Ovary (tissue), 10 donors: ENCODE measurements at places on chromosomes 13 and 19. TPM values are rescaled to one million over a fixed set of nuclear protein-coding genes. Genes with fewer than 3 reads are reported as not detected.

The CAPNS1 gene
- 571 TPM for total RNA-seq

The SYNGR4 gene
- not detected for total RNA-seq

The METTL21C gene
- not detected for total RNA-seq

The UPK1A gene
- not detected for total RNA-seq

DNA sequence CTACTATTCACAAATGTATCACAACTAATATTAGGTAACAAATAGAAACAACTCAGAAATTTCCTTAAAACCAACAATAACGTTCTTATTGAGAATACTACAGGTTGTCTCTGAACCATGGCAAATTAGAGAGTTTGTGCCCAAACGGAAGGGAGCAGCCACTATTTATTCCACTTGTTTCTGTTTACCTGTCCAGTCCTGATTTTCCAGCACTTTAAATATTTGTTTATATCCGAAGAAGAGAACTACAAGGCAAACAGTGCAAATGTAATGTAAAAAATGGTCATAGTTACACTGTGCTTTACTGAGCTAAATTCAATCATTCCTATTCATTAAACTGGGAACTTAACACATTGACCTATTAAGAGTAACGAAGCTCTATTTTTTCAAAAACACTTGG lies 9.2 kb downstream of the SUCLA2 start:
- H3K36me3 ChIP-seq = no peaks in the 10 kb centered on the region
- H3K27ac ChIP-seq = no peak overlapping the region
- no peaks in the 10 kb centered on the region for H3K27me3 ChIP-seq
- DNase-seq = no peak
- H3K4me1 ChIP-seq = no peaks in the 10 kb centered on the region
- H3K4me3 ChIP-seq = no peak overlapping the region

- H3K4me3 ChIP-seq = no peak overlapping the region
- H3K27ac ChIP-seq = no peak overlapping the region
- H3K27me3 ChIP-seq = no peaks in the 10 kb centered on the region
- DNase-seq = no peak
- no peaks in the 10 kb centered on the region for H3K4me1 ChIP-seq
Observed at GRCh38 chr13:75610466-75610865, 25.7 kb upstream of the LMO7 start.

- no peaks in the 10 kb centered on the region for H3K27me3 ChIP-seq
- H3K4me3 ChIP-seq = no peak overlapping the region
- no peak overlapping the region for H3K27ac ChIP-seq
- DNase-seq = no peak
Observed at GRCh38 chr13:25632166-25632888, 260.6 kb downstream of the ATP8A2 start.

DNA sequence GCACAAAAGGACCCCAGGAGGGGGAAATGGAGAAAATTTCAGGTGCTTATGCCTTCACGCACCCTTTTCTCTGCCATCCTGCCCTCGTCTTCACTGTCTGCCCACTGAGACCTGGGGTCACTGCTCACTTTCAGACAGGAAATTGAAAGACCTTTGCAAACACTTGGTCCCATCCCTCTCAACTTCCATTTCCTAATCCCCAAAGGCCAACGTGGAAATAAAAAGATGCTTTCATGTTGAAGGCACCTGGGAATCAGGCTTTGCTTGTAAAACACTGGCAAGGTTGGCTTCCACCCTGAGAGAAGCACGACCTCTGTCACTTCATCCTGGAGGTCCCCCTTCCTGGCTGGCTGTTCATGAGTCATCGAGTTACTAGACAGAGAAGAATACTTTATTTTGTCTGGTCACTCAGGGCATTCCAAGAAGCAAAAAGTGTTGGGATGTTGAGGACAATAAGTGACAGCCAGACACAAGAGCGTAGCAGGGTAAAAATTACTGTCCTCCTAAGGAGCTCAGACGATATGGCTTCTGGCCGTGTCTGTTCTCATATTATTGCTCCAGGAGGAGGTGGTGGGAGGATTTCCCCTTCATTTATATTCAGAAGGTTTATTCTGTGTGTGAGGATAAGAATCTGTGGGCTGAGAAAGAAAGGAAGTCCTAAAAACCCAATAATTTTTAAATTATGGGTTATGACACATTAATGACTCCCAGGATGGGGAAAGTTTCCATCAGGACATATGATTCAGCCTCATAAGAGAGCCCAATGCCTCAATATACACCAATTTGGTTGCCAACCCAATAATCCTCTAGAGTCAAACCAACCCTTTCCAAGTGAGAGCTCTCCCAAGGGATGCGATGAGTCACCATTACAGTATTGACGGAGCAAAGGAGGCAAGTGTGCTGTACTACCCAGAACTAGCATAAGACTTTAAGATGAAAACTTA lies 409.0 kb downstream of the COG6 start:
- no peaks in the 10 kb centered on the region for H3K27me3 ChIP-seq
- H3K36me3 ChIP-seq = no peaks in the 10 kb centered on the region
- DNase-seq = no peak

DNA sequence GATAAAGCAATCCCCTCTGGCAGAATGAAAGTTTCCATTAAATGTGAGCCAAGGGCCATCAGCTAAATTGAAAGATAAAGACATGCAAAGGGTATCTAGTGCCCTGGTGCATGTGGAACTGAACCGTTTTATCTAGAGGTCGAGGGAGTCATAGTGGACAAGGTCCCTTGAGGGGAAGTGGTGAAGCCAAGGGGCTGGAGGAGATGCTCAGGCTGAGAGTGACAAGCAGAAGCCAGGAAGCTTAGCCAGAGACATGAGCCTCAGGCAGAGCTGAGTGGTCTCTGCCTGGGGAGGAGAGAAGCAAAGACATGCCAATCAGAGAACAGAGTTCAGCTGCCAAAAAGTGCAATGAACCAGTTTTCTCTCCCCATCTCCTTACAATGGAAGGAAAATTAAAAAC lies 68.1 kb upstream of the SLC10A2 start:
- DNase-seq = no peak
- no peaks in the 10 kb centered on the region for H3K4me1 ChIP-seq
- H3K36me3 ChIP-seq = no peaks in the 10 kb centered on the region
- no peaks in the 10 kb centered on the region for H3K27me3 ChIP-seq

GRCh38 chr13:93226623-93227279 lies at the start of gene GPC6:
Gene GPC6, plus strand, starts transcription at chr13:93226807.
- peak; percentile 60 for DNase-seq
- H3K27ac ChIP-seq = peak within 1 kb of the TSS; percentile 76
- H3K4me1 ChIP-seq = peaks cover 3% of the 10 kb centered on the region
- no peaks in the 10 kb centered on the region for H3K36me3 ChIP-seq
- H3K27me3 ChIP-seq = no peaks in the 10 kb centered on the region

DNA sequence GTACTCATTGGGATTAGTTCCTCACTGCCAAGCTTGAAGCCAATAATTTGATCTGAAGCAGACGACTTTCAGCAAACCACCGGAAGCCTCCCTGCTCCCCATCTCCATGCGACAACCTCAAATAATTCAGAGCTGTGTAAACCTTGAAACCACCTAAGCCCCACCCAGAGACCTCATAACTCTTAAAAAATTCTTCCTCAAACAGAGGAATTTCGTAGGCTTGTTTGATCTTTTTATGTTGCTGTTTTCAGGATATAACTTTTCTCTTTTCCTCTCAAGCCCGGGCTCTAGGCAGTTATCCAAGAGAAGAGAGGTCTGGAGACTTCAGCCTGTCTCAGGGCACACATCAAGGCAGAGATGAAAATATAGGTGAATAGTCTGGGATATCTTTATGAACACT lies 311.6 kb downstream of the KCNRG start:
- no peaks in the 10 kb centered on the region for H3K36me3 ChIP-seq
- H3K27me3 ChIP-seq = no peaks in the 10 kb centered on the region
- no peak for DNase-seq
- H3K27ac ChIP-seq = no peak overlapping the region
- H3K4me3 ChIP-seq = no peak overlapping the region

- no peaks in the 10 kb centered on the region for H3K4me1 ChIP-seq
- H3K4me3 ChIP-seq = no peak overlapping the region
- no peaks in the 10 kb centered on the region for H3K36me3 ChIP-seq
- no peak overlapping the region for H3K27ac ChIP-seq
Observed at GRCh38 chr19:42361545-42361910, 28.6 kb downstream of the CNFN start.

DNA sequence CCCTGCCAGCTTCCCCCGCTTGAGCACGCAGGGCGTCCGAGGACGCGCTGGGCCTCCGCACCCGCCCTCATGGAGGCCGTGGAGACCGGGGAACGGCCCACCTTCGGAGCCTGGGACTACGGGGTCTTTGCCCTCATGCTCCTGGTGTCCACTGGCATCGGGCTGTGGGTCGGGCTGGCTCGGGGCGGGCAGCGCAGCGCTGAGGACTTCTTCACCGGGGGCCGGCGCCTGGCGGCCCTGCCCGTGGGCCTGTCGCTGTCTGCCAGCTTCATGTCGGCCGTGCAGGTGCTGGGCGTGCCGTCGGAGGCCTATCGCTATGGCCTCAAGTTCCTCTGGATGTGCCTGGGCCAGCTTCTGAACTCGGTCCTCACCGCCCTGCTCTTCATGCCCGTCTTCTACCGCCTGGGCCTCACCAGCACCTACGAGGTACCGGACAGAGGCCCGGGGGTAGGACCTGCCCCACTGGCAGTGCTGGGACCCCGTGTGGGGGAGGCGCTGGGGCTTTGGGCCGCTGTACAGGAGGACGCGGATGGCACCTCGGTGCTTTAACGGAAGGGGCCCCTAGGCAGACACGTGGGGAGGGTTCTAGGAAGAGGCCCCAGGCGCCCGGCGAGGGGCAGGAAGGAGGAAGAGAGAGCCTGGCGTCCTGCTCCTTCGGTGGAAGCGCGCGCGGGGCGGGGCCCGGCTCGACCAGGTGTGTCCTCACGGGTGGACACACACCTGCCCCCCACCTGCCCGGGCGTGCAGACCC lies 681 bp downstream of the SLC5A5 start:
- no peak overlapping the region for H3K4me3 ChIP-seq
- no peak overlapping the region for H3K27ac ChIP-seq
- no peaks in the 10 kb centered on the region for H3K36me3 ChIP-seq
- H3K27me3 ChIP-seq = peaks cover 6% of the 10 kb centered on the region
- no peak for DNase-seq
- peaks cover 4% of the 10 kb centered on the region for H3K4me1 ChIP-seq

GRCh38 chr19:16897856-16898161 lies 9.0 kb downstream of the F2RL3 start:
- H3K27me3 ChIP-seq = no peaks in the 10 kb centered on the region
- peak overlapping the region; percentile 49 for H3K4me3 ChIP-seq
- H3K4me1 ChIP-seq = no peaks in the 10 kb centered on the region

DNA sequence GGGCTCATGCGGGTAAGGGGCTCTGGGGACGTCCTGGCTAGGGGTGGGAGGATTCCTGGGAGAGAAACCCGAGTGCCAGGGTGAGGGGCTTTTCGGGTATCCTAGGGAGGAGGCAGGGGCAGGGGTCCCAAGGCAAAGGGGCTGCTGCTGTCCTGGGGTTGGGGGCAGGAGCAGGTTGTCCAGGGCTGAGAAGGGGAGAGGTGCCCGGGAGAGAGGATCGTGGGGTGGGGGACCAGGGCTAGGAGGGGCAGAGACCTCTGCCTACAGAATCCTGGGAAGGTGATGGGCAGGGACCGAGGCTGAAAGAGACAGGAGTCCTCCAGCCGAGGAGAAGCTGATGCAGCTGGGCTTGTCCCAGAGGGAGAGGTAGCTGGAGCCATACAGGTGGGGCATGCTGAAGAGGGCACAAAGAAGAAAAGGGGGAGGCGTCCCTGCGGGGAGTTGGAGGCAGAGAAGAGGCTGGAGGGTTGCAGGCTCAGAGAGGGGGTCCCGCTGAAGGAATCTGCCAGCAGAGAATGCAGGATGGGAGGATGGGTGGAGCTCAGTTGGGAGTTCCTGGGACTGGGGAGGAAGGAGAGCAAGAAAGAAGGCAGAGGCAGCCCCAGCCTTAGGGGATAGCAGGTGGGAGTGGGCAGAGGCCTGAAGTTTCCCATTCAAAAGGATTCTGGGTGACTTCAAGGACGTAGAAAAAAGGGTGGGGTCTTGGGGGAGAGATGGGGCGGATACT lies 574 bp downstream of the CYP2S1 start:
- H3K4me1 ChIP-seq = no peaks in the 10 kb centered on the region
- H3K36me3 ChIP-seq = no peaks in the 10 kb centered on the region
- H3K27me3 ChIP-seq = no peaks in the 10 kb centered on the region
- H3K4me3 ChIP-seq = no peak overlapping the region
- DNase-seq = no peak
- H3K27ac ChIP-seq = no peak overlapping the region

DNA sequence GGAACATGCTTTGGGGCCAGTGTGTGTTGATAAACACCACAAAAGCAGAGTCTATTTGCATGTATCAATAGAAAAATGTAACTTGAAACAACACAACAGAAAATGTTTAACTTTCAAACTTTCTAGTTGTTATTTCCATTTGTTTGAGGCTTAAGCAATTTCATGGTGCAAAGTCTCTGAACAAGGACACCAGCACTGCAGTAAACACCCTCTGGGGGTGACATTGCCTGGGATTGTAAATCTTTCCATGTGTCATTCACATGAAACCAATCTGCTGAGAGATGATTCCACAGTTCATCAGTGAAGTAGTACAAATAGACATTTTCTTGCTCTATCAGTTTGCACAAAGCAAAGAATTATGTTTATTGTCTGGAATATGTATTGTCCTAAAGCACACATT lies 124.5 kb downstream of the ITGBL1 start:
- H3K27ac ChIP-seq = no peak overlapping the region
- no peak for DNase-seq
- no peaks in the 10 kb centered on the region for H3K27me3 ChIP-seq

- H3K4me1 ChIP-seq = peaks cover 7% of the 10 kb centered on the region
- no peak overlapping the region for H3K27ac ChIP-seq
- H3K27me3 ChIP-seq = no peaks in the 10 kb centered on the region
Observed at GRCh38 chr19:17654993-17655392, 33.2 kb downstream of the UNC13A start.

DNA sequence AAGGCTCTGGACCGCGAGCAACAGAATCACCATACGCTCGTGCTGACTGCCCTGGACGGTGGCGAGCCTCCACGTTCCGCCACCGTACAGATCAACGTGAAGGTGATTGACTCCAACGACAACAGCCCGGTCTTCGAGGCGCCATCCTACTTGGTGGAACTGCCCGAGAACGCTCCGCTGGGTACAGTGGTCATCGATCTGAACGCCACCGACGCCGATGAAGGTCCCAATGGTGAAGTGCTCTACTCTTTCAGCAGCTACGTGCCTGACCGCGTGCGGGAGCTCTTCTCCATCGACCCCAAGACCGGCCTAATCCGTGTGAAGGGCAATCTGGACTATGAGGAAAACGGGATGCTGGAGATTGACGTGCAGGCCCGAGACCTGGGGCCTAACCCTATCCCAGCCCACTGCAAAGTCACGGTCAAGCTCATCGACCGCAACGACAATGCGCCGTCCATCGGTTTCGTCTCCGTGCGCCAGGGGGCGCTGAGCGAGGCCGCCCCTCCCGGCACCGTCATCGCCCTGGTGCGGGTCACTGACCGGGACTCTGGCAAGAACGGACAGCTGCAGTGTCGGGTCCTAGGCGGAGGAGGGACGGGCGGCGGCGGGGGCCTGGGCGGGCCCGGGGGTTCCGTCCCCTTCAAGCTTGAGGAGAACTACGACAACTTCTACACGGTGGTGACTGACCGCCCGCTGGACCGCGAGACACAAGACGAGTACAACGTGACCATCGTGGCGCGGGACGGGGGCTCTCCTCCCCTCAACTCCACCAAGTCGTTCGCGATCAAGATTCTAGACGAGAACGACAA lies 1.8 kb downstream of the PCDH17 start:
- no peaks in the 10 kb centered on the region for H3K27me3 ChIP-seq
- H3K4me3 ChIP-seq = peak overlapping the region; percentile 15
- no peaks in the 10 kb centered on the region for H3K36me3 ChIP-seq
- H3K27ac ChIP-seq = no peak overlapping the region
